ENCODE measurements at places on chromosomes 6 and 20. TPM values are rescaled to one million over a fixed set of nuclear protein-coding genes. Genes with fewer than 3 reads are reported as not detected.
A peak's percentile ranks its signal among the peaks of the same experiment; 100 is the strongest.

DNA sequence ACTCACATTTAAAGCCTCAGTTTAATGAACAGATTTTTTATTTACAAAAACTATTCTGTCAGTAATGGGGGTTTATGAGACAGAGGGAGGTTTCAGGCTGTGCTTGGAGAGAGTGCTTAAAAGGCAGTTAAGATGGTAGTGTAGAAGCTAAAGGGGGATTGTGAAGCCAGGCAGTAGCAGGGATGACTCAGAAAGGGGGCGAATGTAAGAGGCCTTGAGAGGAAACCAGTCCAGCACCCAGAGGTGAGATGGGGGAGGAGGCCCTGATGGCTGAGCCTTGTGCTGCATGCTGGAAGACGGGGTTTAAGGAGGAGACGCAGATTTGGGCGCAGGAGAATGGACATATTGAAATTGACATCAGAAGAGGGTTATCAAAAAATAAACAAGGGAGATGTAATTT lies 6.6 kb upstream of the SERPINB9 start:
- DNase-seq = no peak

Gene FABP7
- not detected for total RNA-seq

DNA sequence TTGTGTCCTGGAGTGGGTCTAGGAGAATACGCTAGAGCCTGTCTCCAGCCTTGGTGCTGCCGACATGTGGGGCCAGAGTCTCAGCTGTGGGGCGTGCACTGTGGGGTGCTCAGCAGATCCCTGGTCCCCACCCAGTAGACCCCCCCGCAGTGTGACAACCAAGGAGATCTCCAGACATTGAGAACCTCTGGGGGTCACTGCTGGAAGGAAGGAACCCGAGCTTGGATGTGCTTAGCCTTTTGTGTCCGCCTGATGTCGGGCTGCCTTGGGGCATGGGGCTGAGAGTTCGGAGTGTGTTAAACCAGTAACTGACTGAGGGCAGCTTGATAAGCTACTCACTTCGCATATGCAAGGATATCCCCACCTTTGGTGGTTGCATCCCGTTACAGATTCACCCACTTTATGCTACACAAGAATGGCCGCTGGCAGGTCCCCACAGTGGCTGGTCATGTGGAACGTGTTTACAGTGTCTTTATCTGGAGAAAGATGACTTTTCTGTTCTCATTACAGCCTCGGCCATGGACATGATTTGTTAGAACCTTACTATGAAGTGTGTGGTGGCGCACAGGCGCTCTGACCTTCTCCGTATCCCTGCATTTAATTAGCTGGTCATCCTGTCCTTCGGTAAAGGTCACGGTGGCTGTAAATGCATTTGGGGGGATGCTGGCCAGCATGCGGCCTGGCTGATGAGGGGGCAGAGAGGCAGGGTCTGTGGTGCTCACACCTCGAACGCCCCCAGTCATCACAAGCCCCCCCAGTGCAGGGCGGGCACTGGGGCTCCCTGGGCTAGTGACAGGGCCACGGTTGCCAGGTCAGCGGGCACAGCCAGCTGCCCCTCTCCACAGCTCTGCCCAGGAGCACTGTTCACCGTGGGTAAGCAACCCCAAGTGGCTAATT lies 366.8 kb downstream of the TAF4 start:
- DNase-seq = no peak

- DNase-seq = peak; percentile 32
These were observed 47.6 kb upstream of the MYL9 start for GRCh38 chr20:36493801-36494114.

Gene CASS4
- under 0.01 TPM for total RNA-seq

GRCh38 chr6:112475083-112475482 lies 128.0 kb downstream of the RFPL4B start:
- no peak for DNase-seq

Gene IRF4
- not detected for total RNA-seq
